Stimulated activated CD4-positive, alpha-beta T cell treated with anti-CD3 and anti-CD28 coated beads, TNF-alpha, amount 100 ng/mL, for 4 hours (primary cell): ENCODE measurements at places on chromosomes 7 and 10.

- no peak for DNase-seq
Observed at GRCh38 chr7:95859429-95859828, 87.1 kb downstream of the DYNC1I1 start.

GRCh38 chr7:112495156-112495788, 14.5 kb downstream of the LSMEM1 start:
- DNase-seq, result no peak

DNA sequence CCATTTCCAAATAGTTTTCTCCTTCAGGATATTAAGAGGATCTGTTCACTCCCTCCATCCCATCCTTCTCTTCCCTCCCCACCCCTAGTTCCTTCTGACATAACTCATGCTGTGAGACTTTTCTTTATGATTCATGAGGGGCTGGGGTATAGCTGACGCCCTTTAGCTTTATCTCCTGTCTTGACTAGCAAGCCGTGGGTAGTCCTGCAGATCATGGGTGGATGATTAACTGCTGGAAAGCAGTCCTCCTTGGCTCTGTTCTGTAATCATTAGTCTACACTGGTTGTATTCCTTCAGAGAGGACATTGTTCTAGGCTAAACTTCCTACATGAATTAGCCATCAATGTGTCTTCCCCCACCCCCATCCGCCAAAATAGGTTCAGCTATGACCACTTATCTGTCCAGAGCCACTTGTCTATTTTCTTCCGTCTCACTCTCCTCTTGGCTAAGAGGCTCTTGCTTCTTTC, 135.4 kb downstream of the LRRC4 start:
- no peak for DNase-seq

DNA sequence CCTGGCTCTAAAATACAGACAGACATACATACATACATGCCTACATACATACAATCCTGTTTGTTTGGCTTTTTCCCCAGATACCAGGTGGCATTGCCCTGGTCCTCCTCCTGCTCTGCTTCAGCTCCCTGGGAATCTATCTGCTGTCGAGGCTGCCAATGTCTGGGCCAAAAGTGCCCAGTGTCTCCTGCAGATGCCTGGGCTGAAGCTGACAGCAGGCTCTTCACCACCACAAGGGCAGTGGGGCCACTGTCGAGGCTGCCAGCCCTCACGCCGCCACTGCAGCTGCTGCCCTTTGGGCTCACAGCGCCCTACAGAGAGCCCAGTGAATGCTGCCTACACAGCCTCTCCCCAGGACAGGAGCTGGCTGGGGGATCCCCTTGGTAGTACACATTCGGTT, 18.0 kb upstream of the STN1 start:
- DNase-seq, result no peak

DNA sequence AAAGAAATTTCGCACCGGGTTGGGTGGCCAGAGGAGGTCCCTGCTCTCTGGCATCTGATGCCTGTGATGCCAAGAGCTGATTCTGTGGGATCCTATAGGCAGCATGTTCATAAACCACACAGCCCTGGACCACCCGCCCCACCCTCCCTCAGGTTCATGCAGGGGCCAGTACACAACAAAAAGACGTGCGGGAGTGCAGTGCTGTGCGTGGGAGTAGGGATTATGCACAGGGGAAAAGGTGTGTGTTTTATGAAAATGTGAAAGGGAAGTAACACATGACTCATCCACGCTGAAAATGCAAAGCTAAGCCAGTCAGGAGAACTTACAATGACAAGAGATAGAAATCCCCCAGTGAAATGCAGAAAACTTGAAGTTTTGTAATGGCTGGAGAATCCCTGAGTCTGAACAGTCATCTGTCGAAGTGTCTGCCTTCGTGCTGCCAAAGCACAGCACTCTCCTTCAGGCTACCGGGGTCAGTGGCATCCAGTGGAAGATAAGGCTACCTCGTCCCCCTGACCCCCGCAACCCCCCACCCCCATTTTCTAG, 1.1 kb downstream of the KIAA1217 start:
- DNase-seq, result no peak

DNA sequence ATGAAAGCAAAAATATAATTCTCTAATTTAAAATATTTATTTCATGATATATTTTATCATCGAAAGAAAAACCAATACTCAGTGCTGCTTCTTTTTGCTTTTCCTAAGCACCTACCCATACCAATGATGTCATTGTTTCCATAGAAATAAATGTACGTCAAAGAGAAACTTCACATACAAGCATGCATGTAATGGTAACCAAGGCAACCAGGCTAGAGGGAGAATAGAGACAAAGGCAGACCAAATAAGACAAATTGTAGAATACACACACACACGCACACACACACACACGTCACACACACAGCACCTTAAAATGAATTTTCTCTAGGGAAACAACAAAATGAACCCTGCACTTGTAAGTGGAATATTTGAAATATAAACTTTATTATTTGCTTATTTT, 75.5 kb downstream of the MACC1 start:
- no peak for DNase-seq

DNA sequence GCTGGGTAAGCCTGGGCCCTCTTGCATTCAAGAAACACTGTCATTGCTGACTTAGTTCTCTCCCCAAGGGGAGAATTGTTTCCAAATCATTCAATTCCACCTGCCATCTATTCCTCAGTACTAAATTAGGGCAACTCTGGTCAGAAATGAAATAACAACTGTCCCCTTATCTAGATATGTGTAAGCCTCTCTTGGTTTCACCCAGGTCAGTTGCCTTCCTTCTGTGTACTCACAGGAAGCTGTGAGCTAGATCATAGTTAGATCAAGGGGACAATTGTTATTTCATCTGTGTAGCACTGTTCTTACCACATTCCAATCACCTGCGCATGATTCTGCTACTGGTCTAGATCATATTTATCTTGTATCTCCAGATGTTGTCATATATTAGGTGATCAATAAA, 483.0 kb upstream of the SORCS1 start:
- no peak for DNase-seq

DNA sequence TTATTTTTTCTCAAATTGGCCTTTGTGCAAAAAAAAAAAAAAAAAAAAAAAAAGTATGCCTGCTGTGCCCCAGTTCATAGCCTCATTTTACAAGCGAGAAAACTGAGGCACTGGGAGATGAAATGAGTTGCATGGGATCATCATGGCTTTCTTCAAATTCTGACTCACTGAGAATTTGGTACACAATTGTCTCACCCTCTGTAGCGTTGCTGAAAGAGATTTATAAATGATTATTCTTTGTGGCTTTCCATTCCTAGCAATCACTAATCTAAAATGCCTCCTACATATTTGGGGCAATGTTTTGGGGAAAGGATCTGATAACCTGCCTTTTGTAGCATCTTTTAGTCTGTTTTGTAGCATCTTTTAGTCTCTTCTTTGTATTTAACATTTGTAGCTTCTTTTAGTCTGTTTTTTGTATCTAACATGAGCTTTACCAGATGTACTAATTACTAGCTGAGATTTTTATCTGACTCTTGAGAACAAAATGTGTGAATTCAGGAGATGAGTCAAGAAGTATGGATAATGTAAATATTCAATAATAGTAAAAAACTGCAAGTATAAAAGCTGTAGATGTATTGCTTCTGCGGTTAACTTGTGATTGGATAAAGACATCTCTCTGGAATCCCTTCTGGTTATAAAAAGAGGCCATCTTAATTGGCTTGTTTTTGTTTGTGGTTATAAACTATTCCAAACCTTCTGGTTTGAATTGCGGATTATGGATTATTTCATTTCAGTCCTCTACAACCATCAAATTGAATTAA, 161.4 kb downstream of the ARID5B start:
- DNase-seq, result no peak

- no peak for DNase-seq
Observed at GRCh38 chr10:99685597-99685967, 26.3 kb downstream of the ENTPD7 start.

DNA sequence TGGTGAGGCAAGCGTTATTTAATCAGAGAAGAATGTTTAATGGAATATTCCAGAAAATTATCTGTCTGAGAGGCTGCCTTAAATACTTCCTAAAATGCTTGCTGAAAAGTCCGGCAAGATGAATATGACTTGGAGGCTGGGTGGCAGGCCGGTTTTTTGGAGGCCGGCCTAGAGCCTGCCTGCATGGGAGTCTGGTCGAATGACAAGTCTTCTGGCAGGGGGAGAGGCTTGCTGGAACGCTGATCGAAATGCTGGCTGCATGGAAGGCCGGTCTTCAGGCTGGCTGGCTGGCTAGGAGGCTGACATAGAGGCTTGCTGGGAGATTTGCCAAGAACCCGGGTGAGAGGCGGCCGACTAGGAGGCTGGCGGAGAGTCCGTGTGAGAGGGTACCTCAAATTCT, 135.7 kb downstream of the OR13A1 start:
- no peak for DNase-seq

DNA sequence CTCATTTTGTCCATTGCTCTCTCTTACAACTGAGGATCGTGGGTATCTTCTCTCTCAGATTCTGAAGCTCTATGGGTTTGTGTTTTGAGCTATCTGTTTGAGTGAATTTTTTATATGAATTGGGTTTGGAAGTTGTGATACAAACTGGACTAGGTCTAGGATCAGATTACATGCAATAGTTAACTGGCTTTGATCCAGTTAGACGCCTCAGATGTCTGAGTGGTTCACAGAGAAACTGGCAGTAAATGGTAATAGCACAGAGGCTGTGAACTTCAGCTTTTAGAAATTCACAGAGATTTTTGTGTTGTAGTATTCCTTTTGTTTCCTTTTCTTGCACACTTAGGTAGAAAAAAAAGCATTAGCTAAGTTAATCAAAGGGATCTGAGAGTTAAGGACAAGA, 12.7 kb upstream of the DNMBP start:
- no peak for DNase-seq

- no peak for DNase-seq
Observed at GRCh38 chr10:79022565-79023230, 46.1 kb upstream of the ZMIZ1 start.

DNA sequence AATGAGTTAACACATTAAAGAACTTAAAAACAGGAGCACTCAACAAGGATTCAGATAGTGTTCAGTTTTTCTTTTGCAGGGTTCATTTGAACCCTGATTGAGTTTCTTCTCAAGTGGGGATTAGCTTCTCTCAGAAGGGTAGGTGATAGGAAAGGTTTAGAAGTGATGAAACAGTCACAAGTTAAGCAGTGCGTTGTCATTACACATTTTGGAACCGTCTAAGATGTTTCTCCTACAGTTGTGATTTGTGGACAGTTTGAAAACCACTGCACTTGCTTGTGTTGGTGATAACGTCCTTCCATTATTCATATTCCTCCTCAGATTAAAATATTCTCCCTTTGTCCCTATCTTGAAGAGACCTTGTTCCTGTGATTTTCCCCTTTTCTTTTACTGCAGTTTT, 2.7 kb downstream of the STMP1 start:
- DNase-seq, result no peak

DNA sequence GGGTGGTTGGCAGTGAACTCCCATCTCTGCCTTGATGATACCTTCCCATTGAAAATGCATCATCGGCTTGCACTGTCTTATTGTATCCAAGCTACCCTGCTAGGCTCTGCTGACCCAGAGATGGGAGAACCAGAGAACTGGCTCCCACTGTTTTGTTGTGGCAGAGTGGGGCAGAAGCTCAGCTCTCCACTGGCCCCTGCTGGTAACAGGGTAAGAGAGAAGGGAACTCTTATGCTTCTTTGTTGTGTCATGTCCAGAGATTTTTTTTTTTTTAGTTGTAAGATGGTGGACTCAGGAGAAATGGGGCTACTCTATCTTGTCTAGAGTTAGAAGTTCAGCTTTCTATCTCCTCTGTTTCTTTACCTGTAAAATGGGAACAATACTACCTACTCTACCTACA, 100.5 kb upstream of the SDK1 start:
- no peak for DNase-seq
